HS-5 (cell line): ENCODE measurements at places on chromosomes 7 and 10.

DNA sequence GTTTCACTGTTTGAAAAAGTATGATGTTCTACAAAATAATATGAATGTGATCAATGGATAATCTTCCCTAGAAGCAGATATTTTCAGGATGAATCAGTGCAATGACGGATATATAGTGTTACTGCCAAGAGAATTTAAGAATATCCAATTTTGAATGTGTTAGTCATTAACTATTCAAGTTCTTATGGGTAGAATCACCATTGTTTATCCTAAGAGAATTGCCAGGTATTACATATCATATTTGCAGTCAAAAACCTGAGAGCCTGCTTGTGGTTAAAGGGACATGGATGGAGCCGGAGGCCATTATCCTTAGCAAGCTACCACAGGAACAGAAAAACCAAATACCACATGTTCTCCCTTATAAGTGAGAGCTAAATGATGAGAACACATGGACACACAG, 26.9 kb downstream of the AHR start:
- peak; percentile 84 for DNase-seq

GRCh38 chr7:21507627-21508343, 35.1 kb upstream of the DNAH11 start:
- peak; percentile 22 for DNase-seq

GRCh38 chr10:82609845-82610244, 734.9 kb downstream of the NRG3 start:
- no peak for DNase-seq

GRCh38 chr7:42945821-42946626, 13.8 kb downstream of the MRPL32 start:
- no peak for DNase-seq

- DNase-seq, result no peak
Observed at GRCh38 chr10:86946213-86947155, 10.9 kb downstream of the MMRN2 start.

DNA sequence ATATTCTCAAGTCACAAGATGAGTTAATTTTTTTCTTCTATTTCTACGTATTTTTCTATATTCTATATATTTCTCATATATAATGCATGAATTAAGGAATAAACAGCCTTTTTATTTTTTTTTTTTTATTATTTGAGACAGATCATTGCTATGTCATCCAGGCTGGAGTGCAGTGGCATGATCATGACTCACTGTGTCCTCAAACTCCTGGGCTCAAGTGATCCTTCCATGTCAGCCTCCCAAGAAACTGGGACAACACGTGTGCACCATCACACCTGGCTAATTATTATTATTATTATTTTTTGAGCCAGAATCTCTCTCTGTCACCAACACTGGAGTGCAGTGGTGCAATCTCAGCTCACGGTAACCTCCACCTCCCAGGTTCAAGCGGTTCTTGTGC, 1.5 kb downstream of the CLDN12 start:
- no peak for DNase-seq

GRCh38 chr10:8065651-8066050, 11.2 kb downstream of the GATA3 start:
- no peak for DNase-seq

- no peak for DNase-seq
Observed at GRCh38 chr7:13282377-13282980, 595.0 kb downstream of the ARL4A start.

- no peak for DNase-seq
Observed at GRCh38 chr7:69260023-69260422, 338.3 kb upstream of the AUTS2 start.

GRCh38 chr7:26705567-26705966, 158.8 kb downstream of the SKAP2 start:
- peak; percentile 95 for DNase-seq
